Mesenteric fat pad (tissue), 1 donor: ENCODE measurements at places on chromosomes 5 and 9. TPM values are rescaled to one million over a fixed set of nuclear protein-coding genes. Genes with fewer than 3 reads are reported as not detected.

The CCNO gene
- not detected for total RNA-seq

DNA sequence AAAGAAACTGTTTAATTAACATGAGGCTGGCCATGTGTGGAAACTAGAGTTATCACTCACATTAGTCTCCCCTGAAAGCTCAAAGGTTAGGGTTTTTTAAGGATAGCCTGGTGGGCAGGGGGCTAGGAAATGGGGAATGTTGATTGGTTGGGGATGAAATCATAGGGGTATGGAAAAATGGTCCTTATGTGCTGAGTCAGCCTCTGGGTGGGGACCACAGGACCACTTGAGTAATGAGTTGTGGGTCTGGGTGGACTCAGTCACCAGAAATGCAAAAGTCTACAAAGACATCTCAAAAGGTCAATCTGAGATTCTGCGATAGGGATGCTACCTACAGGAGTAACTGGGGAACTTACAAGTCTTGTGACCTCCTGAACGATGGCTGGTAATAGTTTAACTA lies 362.8 kb downstream of the DMAC1 start:
- no peak for DNase-seq

GRCh38 chr5:122236270-122237040 lies 75.6 kb upstream of the SNCAIP start:
- no peak for DNase-seq

GRCh38 chr5:7976411-7977190 lies 107.7 kb downstream of the MTRR start:
- no peak for DNase-seq

DNA sequence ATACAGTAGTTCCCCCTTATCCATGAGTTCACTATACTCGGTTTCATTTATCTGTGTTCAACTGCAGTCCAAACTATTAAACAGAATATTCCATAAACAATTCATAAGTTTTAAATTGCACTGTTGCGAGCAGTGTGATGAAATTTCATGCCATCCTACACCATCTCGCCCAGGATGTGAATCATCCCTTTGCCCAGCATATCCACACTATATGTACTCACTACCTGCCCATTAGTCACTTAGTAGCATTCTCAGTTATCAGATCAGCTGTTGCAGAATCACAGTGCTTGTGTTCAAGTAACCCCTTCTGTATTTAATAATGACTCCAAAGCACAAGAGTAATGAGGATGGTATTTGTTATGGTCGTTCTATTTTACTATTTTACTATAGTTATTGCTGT lies 51.5 kb downstream of the SHOC1 start:
- DNase-seq, result no peak

The PCDHGA4 gene
- total RNA-seq, result 4.7 TPM

DNA sequence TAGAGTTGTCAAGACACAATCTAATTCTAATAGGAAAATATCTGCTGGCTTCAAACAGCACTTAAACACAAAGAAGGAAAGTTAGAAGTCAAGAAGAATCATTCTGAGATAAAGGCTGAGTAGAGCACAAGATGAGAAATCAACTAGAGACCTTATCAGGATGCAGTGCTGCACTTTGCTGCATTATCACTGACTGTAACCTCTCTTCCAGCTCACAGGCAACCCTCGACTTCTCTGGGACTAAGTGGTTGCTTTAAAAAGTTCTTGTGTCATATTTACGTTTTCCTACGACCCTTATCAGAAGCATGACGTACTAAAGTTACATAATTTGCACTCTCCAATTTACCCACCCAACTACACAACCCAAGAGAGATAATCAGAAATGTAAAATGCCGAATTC lies 176.1 kb downstream of the MLLT3 start:
- no peak for DNase-seq

The C1QTNF3 gene
- 2.7 TPM for total RNA-seq

- no peak for DNase-seq
These were observed 79.7 kb downstream of the SLF1 start for GRCh38 chr5:94698197-94698596.
